Activated CD4-positive, alpha-beta T cell treated with anti-CD3 and anti-CD28 coated beads, Interleukin-2, amount 50 U/mL, for 1 hour (primary cell): ENCODE measurements at places on chromosomes 12 and 14.

- no peak for DNase-seq
These were observed 392.8 kb downstream of the SOX5 start for GRCh38 chr12:23556661-23557060.

- DNase-seq: no peak
These were observed 255.9 kb downstream of the DPF3 start for GRCh38 chr14:72638021-72638420.

GRCh38 chr12:132467511-132467910 is 22.4 kb upstream of the FBRSL1 start:
- DNase-seq: no peak

- no peak for DNase-seq
These were observed 563 bp downstream of the DCP1B start for GRCh38 chr12:2003676-2004112.

- DNase-seq: no peak
These were observed 579.1 kb downstream of the TMTC2 start for GRCh38 chr12:83265808-83266207.

DNA sequence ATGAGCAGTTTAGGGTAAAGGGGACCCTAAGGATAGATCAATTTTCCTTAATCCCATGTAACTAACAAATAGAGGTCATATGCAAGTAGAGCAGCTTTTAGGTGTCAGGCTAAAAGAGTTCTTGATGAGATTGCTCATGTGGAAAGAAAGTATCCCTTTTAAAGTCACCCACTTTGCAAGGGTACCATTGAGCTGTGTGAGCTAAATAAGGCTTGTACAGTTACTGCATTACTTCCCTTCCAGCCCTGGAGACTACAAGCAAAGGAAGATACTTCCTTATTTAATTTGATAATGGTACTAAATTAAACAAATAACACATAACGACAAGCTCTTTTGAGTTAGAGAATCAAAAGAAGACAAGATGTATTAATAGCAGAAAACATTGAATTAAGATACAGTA is 191.7 kb downstream of the TMX1 start:
- DNase-seq: no peak

DNA sequence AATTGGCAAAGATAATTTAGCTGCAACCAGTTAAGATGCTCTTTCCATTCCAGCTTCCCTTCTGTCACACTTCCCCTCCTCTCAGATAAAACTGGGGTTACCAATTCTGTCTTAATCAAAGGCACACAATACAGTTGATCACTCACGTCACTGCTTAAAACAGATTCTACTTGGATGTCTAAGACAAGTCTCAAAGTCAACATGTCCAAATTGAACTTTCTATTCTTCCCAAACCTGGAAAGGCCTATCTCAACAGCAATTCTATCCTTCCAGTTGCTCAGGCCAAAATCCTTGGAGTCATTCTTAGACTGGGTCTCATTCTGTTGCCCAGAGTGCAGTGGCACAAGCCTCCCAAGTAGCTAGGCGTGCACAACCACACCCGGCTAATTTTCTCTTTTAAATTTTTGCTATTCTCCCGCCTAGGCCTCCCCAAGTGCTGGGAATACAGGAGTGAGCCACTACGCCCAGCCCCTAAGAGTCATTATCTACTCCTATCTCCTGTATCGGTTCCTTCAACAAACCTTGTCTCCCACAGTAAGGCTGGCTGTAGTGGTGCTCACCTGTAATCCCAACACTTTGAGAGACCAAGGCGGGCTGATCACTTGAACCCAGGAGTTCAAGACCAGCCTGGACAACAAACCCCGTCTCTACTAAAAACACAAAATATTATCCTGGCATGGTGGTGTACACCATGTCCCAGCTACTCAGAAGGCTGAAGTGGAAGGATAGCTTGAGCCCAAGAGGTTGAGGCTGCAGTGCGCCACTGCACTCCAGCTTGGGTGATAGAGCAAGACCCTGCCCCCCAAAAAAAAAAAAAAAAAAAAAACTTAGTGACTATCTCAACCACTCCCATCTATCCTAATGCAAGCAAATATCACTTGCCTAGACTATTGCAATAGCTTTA is 4.7 kb downstream of the RPS29 start:
- DNase-seq: no peak

- no peak for DNase-seq
These were observed 768.8 kb upstream of the NOVA1 start for GRCh38 chr14:27366596-27366995.

- no peak for DNase-seq
These were observed 226.3 kb downstream of the ERC1 start for GRCh38 chr12:1217191-1217949.

DNA sequence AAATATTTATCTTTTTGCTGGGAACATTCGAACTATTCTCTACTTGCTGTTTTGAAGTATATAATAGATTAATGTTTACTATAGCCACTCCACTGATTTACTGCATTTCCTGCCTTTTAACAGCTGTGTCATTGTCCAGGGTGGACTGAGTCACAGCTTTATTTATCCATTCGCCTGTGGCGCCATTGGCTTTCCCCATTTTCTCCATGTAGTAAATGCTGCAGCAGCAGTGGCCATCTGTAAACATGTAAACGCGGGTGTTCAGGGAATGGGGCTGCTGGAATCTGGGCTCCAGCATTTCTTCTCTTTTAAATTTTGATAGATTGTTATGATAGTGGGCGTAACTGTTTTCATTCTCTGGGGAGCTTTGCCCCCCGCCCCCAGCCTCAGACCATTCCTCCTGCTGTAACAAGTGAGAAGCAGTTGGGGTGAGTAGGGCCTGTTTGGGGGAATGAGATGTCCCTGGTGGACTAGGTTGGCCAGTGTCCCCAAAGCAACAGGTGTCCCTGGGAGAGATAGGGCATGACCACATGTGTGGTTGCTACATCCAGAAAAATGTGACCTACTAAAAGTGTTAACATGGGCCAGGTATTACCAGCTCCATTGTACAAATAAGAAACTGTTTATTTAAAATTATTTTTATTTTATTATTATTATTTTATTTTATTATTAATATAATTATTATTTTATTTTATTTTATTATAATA is 32.9 kb downstream of the RIN3 start:
- DNase-seq: no peak

DNA sequence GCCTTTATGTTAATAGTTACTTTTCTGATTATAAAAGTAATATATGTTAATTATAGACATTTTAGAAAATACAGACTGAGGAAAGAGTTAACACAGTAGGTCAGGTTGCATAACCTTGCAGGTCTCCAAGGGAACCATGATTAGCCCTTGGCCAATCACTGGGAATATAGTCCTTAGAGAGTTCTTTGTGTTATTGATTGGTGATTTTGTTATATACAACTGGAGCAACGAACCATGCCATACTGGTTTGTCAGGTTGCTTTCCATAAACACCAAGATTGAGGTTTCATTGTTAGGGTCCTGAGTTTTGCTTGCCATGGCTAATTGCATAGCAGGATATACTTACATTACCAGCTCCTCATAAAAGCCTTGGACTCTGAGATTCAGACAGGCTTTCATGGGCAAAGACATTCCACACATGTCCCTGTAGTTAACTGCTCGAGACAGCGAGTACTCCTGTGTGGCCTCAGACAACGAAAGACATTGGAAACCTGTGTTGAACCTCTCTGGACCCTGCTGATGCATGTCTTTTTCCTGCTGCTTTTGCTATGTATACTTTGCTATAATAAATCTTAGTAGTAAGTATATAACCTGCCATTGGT is 33.7 kb downstream of the MAPK1IP1L start:
- DNase-seq: no peak

- no peak for DNase-seq
These were observed 73.6 kb upstream of the SOX5 start for GRCh38 chr12:24023081-24023480.

DNA sequence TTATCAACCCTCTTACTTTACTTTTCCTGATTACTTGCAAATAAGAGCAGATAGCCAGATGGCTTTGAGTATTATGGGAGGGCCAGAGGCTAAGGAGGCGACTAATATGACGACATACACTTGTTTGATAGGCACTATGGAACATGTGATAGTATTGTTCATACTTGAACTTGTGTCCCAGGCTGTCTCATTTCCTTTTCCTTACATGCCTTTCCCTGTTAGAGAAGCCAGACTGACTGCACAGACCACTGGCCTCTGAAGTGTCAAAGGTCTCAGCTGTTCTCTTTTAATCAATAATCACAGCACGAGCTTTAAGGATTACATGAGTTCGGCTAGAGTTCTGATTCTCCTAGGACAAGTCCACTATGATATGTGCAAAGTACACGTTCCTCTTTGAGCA is 326.0 kb downstream of the PRKD1 start:
- no peak for DNase-seq

DNA sequence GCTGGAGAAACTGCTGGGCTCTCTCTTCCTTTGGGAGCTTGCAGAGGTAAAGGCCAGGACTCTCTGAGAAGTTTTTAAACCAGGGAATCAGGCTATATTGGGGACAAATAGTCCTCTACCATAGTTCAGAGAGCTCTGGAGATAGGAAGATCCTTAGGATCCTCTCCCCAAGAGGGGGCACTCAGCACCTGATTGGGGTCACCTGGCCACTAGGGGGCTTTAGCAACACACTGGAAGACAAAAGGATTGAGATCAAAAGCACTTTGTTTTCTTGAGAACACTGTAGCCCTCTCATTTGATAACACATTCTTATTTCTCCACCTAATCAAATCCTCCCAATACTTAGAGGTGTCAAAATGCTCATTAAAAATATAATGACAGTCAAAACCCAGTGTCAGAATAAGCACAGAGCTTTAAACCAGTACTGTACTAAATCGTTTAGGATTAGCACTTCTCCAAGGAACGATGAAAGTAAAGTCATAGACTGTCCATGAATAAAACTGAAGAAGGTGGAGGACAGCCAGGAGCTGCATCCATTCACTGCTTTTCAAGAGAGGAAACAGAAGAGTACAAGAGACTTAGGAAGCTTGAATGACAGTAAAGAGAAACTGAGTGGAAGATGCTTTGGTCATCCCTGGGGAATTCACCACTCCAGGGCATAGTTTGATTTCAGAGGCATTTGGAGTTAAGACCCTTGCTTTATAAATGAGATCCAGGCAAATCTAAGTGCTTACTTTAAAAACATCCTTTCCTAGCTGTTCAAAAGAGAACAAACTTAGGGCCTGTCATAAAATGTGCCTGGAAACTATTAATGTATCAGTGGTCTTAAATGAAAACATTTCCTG is 26.5 kb downstream of the BMP4 start:
- DNase-seq: no peak

GRCh38 chr14:24631749-24632335 is 2.1 kb downstream of the GZMB start:
- no peak for DNase-seq

- no peak for DNase-seq
These were observed 42.1 kb downstream of the GPR68 start for GRCh38 chr14:91202234-91202974.
